ENCODE measurements at places on chromosomes 7 and 10. TPM values are rescaled to one million over a fixed set of nuclear protein-coding genes. Genes with fewer than 3 reads are reported as not detected.

GRCh38 chr7:3429981-3430380 is 128.9 kb downstream of the SDK1 start:
- H3K4me3 ChIP-seq, result no peak overlapping the region
- H3K4me1 ChIP-seq, result no peaks in the 10 kb centered on the region
- H3K27me3 ChIP-seq, result no peaks in the 10 kb centered on the region
- H3K36me3 ChIP-seq, result no peaks in the 10 kb centered on the region
- H3K27ac ChIP-seq, result no peak overlapping the region

GRCh38 chr10:100828738-100829096 is 83.3 kb downstream of the PAX2 start:
- H3K36me3 ChIP-seq, result peaks cover 12% of the 10 kb centered on the region
- peaks cover 14% of the 10 kb centered on the region for H3K27me3 ChIP-seq
- H3K4me3 ChIP-seq, result no peak overlapping the region
- H3K4me1 ChIP-seq, result no peaks in the 10 kb centered on the region

PRPS1L1 gene
- total RNA-seq, result not detected

SFRP4 gene
- total RNA-seq, result 6.8 TPM

DNA sequence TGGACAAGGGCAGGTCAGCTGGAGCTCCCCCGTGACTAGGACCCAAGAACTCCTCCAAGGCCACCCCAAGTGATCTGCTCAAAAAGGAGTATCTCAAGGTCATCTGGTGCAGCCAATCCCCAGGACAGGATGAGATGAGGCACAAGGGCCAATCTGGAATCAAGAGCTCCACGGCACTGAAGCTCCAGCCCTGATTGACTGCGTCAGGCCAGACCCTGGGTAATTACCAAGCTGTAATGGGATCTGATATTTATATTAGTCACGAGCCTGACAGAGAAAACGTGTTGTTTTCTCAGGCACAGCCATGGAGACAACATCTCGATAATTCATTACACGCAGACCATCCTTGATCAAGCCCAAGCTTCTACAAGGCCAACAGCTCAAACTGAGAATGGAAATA is 4.2 kb downstream of the KCNMA1 start:
- H3K36me3 ChIP-seq, result no peaks in the 10 kb centered on the region
- no peak overlapping the region for H3K4me3 ChIP-seq
- DNase-seq, result peak; percentile 15
- H3K4me1 ChIP-seq, result no peaks in the 10 kb centered on the region
- H3K27ac ChIP-seq, result no peak overlapping the region

DNA sequence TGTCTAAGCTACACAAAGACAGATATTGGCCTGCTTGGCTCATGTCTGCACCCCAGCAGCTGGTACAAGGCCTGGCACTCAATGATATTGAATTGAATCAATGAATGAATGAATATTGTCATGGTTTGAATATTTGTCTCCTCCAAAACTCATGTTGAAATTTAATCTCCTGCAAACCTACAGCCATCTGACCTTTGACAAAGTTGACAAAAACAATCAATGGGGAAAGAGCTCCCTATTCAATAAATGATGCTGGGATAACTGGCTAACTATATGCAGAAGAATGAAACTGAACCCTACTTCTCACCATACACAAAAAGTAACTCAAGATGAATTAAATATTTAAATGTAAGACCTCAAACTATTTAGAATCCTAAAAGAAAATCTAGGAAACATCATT is 144.7 kb downstream of the CYP26A1 start:
- no peaks in the 10 kb centered on the region for H3K4me1 ChIP-seq
- no peaks in the 10 kb centered on the region for H3K27me3 ChIP-seq

- no peaks in the 10 kb centered on the region for H3K4me1 ChIP-seq
- no peaks in the 10 kb centered on the region for H3K27me3 ChIP-seq
- no peak overlapping the region for H3K4me3 ChIP-seq
- H3K36me3 ChIP-seq, result no peaks in the 10 kb centered on the region
- H3K27ac ChIP-seq, result no peak overlapping the region
- DNase-seq, result no peak
Observed at GRCh38 chr10:130017631-130018022, 53.6 kb upstream of the EBF3 start.

GRCh38 chr7:130953196-130953595 is 219.2 kb upstream of the KLF14 start:
- H3K27me3 ChIP-seq, result no peaks in the 10 kb centered on the region
- no peaks in the 10 kb centered on the region for H3K36me3 ChIP-seq
- peaks cover 8% of the 10 kb centered on the region for H3K4me1 ChIP-seq
- DNase-seq, result no peak
